Neuronal stem cell (in vitro differentiated cells): ENCODE measurements at places on chromosomes 6 and 20.

GRCh38 chr6:43287717-43288679 is 10.1 kb upstream of the SLC22A7 start:
- no peak for DNase-seq

DNA sequence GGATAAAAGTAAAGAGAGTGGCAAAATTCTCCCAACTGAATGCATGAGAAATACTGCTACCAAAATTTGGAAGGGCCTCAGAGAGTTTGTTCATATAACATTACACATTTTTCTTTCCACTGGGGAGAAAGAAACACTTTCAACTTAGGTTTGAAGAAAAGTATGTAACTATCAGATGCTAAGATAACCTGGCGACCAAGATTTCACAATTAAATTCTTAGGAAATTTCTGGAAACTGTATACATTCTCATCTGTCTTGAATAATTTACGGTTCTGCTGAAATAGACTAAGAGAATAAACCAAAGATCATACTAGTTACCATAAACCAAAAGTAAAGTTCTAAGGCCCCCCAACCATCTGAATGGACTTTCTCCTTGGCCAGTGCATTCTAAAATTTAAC is 413.0 kb upstream of the RUNX2 start:
- no peak for DNase-seq

DNA sequence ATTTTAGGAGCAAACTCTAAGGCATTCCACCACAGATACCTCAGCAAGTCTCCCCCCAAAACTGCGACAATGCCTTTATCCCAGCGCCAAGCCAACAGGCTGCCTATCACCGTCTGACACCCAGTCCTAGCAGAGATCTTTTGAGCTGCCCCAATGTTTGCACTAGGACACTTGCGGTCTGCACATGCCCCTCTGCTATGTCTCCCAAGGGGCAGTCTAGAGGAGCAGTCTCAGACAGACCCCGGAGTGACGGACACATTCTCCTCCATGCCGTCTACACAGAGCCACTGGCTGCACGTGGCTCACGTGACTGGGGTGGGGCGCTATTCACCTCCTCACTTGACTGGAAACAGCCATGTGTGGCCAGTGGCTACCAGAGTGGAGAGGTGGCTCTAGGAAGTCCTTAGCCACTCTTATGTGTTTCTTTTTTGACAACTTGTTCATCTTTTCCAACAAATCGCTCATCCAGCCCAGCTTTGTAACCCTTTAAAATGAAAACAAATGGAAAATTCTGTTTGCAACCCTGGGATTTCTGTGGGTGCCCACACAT is 16.0 kb downstream of the DIDO1 start:
- DNase-seq: no peak

DNA sequence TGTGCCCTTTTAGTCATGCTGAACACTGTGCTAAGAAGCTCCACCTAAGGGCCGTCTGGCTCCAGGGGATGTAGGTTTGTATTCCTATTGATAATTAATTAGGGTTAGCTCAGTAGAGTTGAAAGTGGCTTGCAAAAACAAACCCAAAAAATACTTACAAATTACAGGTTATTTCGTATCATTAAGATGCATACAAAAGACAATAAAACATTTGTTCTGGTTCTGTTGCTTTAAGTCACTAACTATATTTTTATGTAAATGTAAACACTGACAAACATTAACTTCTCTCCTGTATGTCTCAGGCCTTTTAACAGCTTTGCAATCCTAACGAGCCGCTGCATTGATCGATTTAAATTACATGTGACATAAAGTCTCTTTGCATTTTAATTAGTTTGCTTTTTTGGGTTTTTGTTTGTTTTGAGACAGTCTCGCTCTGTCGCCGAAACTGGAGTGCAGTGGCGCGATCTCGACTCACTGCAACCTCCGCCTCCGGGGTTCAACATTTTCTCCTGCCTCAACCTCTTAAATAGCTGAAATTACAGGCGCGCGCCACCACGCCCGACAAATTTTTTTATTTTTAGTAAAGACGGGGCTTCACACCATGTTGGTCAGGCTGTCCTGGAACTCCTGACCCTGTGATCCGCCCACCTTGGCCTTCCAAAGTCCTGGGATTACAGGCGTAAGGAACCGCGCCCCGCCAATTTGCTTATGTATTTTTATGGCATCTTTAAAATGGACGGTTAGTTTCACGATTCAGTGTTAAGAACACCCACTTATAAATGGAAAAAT is 110.9 kb downstream of the HFE start:
- DNase-seq: no peak

GRCh38 chr20:54468082-54468481 is 7.3 kb upstream of the DOK5 start:
- no peak for DNase-seq

DNA sequence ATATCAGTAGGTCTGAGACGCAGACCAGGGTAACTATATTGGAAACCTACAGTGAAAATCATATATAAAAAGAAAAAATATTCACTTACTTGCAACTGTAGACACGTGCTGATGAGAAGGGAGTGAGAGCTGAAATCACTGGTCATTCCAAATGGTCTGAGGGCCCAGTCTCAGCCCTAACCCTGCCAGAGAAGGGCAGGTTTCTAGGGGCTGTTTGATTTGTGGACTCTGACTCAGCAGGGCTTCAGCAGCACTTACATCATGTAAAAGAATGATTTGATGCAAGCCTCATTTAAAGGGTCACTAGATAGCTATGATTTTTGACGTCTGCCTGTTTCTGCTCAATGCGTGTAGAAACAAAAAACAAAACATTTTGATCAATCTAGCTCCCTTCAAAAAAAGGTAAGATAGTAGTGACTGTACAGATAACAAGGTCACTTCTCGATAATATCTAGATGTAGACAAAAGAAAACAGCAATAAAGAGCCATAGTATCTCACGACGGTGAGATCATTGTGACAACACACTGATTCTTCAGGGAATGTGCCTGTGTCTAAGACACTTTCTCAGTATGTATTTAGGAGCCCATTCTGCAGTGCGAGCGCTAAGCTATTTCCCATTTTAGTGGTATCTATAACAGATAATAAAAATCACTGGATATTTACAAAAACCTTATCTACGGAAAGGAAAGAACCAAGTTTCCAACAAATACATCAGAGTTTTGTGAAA is 307.2 kb downstream of the HIVEP2 start:
- no peak for DNase-seq

DNA sequence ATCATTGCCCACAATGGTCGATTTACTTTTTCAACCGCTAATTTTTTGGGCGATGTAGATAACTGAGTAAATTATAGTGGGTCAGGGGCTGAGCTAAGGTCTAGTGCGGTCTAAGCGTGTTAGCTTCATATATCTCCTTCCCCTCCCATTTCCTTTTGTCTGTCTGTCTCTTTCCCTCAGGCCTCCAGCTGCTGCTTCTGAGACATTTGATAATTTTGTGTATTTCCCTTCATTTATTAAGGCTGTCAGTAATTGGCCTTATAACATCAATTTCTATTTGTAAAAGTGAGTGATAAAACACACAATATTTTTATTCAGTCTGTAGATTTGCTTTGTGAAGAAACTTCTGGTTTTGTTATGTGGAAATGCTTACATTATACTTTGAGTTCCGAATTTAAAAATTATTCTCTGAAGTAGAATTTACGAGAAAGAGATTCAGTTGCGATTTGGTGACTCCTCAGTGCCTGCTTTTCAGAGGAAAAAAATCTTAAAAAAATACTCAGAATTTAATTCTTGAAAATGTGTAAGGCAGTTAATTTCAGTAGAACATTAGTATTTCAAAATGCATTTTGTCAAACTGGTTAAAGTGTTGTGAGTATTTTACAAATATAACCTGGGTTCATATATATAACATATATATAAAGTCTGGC is 1.4 kb downstream of the TMEM170B start:
- no peak for DNase-seq

- no peak for DNase-seq
Observed at GRCh38 chr20:53642196-53643030, 48.8 kb upstream of the ZNF217 start.

DNA sequence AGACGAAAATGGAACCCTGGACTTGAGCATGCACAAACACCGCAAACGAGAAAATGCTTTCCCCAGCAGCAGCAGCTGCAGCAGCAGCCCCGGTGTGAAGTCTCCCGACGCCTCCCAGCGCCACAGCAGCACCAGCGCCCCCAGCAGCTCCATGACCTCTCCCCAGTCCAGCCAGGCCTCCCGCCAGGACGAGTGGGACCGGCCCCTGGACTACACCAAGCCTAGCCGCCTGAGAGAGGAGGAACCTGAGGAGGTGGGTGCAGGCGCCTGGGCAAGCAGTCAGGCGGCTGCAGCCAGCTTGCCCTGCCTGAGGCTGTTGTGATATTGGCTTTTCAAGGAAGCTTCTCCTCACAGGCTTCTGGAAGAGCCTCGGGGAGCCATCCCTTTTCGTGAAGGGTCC is 35.8 kb upstream of the PCMTD2 start:
- no peak for DNase-seq

- no peak for DNase-seq
Observed at GRCh38 chr6:24255676-24256075, 102.2 kb downstream of the DCDC2 start.

- DNase-seq: no peak
Observed at GRCh38 chr6:15269011-15269410, 23.1 kb downstream of the JARID2 start.

DNA sequence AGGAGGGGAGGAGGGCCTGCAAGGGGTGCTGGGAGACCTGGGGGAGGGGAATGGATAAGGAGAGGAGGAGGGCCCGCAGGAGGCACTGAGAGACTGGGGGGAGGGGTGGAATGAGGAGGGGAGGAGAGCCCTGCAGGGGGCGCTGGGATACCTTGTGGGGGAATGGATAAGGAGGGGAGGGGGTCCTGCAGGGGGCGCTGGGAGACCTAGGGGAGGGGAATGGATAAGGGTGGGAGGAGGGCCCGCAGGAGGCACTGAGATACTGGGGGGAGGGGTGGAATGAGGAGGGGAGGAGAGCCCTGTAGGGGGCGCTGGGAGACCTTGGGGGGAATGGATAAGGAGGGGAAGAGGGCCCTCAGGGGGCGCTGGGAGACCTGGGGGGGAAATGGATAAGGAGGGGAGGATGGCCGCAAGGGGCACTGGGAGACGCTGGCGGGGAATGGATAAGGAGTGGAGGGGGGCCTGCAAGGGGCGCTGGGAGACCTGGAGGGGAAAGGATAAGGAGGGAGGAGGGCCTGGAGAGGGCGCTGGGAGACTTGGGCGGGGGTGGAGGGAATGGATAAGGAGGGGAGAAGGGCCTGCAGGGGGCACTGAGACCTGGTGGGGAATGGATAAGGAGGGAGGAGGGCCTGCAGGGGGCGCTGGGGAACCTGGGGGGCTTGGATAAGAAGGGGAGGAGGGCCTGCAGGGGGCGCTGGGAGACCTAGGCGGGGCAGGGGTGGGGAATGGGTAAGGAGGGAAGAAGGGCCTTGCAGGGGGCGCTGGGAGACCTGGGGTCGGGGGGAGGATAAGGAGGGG is 1.3 kb upstream of the CTCFL start:
- no peak for DNase-seq

- DNase-seq: no peak
Observed at GRCh38 chr6:137323860-137324259, 104.7 kb upstream of the IFNGR1 start.

DNA sequence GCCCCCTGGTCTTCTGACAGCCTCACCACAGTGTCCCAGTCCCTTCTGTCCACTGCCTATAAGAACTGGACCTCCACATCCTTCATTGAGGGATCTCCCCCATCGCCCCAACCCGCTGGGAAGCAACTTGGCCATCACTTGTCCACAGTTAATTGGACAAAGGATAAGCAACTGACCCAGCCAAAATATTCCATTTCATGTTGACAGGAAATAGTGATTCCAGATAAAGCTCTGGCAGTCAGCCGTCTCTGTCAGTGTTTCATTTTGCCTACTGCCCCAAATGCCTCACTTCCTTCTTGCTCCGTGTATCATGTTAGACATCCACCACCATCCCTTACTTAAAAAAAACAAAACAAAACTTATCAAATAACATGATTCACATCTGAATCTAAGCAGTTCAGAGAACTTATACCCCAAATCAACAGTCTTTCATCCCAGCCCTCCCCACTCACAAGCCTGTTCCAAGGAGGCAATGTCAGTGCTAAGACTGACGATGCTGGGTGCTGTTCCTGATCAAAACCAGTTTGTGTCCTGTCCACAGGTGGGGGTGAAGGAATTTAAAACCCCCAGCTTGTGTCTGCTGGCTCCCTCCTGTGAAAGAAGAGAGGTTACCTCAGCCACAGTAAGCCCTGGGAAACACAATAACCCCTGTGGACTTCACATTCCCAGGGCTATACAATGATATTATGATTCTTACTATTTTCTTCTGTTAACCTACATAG is 162.5 kb downstream of the WDR27 start:
- DNase-seq: no peak

- no peak for DNase-seq
Observed at GRCh38 chr20:42118409-42119125, 500.4 kb upstream of the CHD6 start.

DNA sequence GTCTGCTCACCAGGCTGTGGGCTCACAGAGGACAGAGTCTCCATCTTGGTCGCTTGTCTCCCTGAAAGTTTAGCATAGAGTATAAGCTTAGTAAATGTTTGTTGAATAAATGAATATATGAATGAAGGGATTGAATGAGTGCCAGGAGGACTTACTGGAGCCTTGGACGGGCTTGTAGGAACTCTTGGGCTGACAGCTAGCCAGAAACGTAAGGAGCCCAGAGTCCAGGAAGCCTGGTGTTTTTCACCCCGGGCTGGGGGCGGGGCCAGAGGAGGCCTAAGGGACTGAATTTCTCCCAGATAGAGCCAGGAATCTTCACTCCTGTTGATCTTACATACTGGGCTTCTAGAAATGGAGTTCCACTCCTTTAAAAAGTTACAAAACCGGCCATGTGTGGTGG is 68.5 kb upstream of the SRSF6 start:
- no peak for DNase-seq

DNA sequence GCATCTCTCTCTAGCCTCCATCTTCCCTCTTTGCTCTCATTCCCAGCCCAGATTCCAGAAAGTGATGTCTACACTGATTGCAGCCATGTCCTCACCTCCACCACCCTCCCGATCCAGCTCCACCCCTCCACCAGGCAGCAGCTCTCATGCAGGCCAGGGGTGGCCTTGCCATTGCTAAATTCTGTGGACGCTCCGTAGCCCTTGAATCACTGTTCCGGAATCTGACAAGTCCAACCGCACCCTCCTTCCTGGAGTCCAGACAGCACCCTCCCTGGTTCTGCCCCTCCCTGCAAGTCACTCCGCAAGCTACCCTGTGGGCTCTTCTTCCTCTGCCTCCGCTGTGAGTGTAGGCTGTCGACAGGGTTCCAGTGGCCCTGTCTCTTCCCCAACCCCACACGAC is 26.2 kb downstream of the TNXB start:
- no peak for DNase-seq

DNA sequence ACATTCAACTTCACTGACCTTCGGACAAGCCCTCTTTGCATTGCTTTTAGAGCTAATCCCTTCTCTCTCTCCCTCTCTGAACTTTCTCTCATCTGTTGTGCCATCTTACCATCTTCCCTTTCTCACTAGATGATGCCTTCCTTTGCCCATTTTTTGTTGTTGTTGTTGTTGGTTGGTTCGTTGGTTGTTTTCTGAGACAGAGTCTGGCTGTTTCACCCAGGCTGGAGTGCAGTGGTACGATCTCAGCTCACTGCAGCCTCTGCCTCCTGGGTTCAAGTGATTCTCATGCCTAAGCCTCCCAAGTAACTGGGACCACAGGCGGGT is 18.8 kb downstream of the MAP3K5 start:
- no peak for DNase-seq

- DNase-seq: no peak
Observed at GRCh38 chr6:161064915-161065314, 73.3 kb downstream of the MAP3K4 start.
